ENCODE measurements at places on chromosomes 5 and 9.

- DNase-seq, result peak; percentile 22
Measured at GRCh38 chr9:126236273-126236672, 90.4 kb upstream of the MVB12B start.

DNA sequence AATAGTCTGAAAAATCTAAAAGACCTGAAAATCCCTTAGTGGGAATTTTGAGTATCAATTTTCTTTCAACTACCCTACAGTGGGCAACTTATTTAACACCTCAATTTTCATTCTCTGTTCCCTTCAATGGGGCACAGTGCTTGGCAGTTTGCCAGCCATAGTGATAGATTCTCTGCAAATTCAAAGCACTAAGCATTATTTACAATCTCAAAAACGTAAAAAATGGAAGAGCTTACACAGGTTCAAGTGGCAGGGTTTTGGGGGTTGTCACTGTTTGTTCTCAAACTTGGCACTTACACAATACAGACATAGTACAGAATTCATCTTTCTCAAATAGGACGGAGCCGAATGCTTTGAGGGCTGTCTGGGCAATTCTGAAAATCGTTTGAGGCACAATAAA lies 515.0 kb downstream of the EFNA5 start:
- DNase-seq, result no peak

DNA sequence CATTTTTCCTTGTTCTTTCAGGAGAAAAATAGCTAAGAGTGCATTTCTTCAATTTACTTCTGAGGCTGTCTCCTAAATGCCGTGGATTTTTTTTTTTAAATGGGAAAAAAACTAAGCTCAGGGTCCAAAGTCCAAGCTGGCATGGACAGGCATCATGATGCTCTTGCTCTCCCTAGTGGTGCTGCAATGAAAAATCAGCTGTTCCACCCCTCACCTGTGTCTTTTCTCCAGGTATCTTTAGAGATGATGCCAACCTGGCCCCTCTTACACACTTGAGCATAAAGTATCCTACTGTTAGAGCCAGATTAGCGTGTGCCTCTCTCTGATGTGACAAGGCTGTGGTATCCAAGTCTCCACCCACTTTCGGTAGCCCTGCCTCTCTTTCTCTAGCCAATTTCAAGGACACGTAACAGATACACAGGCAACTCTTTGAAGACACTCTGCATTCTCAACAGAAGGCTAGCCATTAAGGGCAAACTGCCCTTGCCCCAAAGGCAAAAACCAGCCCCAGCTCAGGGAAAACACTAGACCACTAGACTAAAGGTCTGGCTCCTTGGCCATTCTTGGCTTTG lies 208.8 kb downstream of the SAXO1 start:
- DNase-seq, result no peak

- no peak for DNase-seq
Measured at GRCh38 chr5:81121836-81122630, 111.1 kb upstream of the CKMT2 start.

DNA sequence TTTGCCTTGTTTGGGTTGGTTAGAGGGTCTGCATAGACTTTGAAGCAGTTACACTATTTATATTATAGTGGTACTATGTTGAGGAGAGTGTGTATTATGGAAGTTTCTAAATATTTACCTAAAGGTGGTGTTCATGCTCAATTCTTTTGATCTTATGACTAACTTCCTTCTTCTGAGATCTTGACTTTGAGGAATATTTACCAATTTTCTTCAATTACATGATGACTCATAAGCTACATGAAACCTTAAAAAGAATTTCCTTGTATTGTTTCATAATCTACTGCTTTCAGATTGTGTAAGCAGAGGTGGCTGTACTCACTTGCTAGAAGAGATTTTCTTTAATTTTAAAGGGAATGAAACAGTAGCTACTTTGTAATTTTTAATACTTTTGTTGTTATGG lies 276.1 kb downstream of the TAF11L14 start:
- DNase-seq, result no peak

DNA sequence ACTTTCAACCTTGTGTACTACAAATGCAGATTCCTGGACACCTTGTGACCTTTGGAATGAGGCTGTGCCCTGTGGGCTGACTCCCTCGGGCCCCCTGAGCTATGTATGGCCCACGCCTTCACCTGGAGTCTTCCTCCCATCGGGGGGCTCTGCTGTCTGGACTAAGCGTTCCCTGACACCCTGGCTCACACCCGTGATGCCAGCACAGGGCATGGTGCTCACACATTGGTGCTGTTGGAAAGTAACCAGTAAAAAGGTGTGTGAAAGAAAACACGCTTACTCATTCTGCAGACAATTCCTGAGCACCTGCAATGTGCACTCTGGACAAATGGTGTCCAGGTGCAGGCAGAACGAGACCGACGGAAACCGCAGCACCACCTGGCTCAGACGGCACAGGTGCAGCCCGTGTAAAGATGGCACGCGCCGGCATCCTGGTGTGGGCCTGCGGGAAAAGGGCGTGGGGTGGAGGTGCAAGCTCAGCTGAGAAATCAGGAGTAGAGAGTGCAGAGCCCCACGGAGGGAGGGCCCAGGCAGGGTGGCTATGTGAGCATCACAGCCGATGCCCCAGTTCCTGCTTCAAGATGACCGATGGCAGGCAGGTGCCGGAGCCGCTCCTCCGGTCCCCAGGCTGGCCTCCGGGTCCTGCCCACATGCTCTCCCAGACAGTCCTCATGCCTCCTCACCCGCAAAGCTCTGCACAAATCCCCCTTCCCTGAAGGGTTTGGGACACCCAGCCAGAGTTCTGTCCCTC lies 11.0 kb downstream of the LPCAT1 start:
- DNase-seq, result no peak

DNA sequence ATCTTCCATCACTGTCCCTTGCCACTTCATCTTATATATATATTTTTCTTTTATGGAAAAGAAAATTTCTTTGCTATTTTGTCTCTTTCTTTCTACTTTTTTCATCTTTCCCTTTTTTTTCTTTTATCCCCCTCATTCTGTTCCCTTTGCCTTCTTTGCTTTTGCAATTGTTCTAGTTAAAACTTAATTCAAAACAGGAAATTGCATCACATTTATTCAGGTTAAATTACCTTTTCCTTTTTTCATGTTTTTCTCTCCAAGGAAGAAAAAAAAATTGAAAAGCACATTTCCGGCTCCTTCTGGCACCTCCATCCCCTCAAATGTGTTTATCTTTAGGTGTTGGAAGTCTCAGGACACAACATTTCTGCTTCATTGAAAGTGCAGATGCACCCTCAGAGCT lies 176.9 kb downstream of the FGF1 start:
- no peak for DNase-seq

GRCh38 chr5:179776411-179776938 lies 17.3 kb upstream of the LTC4S start:
- DNase-seq, result no peak

DNA sequence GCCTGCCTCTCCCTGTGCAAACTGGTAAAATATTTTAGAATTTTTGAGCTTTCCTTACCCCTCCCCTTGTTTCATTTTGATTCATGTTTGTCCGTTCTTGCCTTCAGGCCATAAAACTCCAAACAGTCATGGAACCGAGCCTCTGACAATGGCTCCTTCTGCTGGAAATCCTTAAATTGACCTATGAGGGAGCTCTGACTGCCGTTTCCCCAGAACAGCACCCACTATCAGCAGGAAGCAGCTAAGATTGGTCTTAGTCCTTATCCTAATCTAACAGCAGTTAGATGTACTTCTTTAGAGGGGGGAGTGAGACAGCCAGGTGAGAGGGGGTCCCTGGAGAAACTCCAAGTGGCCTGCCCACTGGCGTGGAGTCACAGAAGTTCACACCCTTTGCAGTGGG lies 106.7 kb downstream of the FAM174A start:
- DNase-seq, result no peak

DNA sequence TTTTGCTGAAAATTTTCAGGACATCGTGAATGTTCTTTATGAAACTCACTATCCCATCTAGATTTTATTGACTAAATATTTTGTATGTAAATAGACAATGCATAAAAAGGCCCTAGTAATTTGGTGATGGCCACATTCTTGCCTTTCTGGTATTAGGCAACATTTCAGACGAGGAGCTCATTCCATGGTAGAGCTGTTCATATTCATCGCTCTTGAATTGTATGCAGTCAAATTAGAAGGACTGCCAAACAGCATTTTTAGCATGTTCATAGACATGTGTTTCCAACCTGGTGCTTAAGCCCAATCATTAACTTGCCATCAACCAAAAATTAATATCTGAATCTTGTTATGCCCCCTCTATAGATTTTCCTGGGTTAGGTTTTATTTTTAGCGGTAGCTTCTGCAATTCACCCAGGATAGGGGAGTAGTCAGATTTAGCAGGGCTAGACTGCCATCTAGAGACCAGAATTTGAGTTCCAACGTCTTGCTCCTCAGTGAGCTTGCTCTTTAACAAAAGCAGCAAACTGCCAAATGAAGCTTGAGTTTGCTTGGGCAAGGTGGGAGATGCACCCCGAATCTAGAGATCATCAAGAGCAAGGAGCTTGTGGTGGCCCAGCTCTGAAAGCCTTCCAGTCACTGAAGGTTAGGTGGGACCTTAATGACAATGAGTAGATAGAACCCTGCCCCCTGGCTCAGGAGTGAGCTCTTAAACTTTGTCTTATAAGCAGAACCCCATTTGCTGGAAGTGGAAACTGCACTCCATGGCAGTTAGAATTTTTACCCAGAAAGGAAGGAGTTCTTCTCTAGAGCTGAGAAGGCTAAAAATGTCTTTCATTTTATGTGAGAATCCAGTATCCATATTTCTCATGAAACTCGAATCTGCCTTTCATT lies 456.2 kb downstream of the RASEF start:
- peak; percentile 20 for DNase-seq

GRCh38 chr5:50867140-50867539 lies 200.7 kb downstream of the PARP8 start:
- no peak for DNase-seq

GRCh38 chr5:96260009-96260408 lies 173.0 kb downstream of the PCSK1 start:
- no peak for DNase-seq

- DNase-seq, result no peak
Measured at GRCh38 chr9:134349936-134350335, 23.7 kb downstream of the RXRA start.

DNA sequence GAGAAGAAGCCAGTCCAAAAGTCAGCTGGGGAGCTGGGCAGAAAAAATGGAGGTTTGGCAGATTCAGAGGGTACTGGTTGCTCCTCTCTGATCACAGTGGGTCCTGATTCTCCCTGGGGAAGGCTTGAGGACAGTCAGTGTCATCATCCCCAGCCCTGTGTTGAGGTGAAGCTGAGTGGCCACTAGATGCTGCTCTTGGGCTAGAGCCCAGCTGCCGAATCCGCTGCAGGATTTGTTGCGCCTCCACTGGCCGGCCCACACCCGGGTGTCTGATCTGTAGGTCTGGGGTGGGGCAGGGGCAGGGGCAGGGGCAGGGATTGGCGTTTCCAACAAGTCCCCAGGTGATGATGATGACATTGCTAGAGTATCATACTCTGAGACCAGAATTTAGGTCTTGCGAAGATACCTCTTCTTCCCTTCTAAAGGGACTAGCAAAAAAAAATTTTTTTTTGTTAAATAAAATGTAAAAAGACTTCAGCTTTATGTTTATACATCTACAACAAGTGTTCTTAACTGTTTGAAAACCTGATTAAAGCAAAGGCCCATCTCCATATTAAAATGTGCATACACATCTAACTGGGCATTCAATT lies 106.8 kb downstream of the PDE6A start:
- DNase-seq, result no peak

Measured in GM13976 (cell line).